ENCODE measurements at places on chromosomes 6 and 20. TPM values are rescaled to one million over a fixed set of nuclear protein-coding genes. Genes with fewer than 3 reads are reported as not detected.
A peak's percentile ranks its signal among the peaks of the same experiment; 100 is the strongest.

Gene PSORS1C2
- total RNA-seq, result not detected

GRCh38 chr6:88566746-88567534 is 396.5 kb downstream of the RNGTT start:
- no peaks in the 10 kb centered on the region for H3K36me3 ChIP-seq
- H3K4me3 ChIP-seq, result no peak overlapping the region
- no peaks in the 10 kb centered on the region for H3K4me1 ChIP-seq
- no peak overlapping the region for H3K27ac ChIP-seq
- no peak for DNase-seq

DNA sequence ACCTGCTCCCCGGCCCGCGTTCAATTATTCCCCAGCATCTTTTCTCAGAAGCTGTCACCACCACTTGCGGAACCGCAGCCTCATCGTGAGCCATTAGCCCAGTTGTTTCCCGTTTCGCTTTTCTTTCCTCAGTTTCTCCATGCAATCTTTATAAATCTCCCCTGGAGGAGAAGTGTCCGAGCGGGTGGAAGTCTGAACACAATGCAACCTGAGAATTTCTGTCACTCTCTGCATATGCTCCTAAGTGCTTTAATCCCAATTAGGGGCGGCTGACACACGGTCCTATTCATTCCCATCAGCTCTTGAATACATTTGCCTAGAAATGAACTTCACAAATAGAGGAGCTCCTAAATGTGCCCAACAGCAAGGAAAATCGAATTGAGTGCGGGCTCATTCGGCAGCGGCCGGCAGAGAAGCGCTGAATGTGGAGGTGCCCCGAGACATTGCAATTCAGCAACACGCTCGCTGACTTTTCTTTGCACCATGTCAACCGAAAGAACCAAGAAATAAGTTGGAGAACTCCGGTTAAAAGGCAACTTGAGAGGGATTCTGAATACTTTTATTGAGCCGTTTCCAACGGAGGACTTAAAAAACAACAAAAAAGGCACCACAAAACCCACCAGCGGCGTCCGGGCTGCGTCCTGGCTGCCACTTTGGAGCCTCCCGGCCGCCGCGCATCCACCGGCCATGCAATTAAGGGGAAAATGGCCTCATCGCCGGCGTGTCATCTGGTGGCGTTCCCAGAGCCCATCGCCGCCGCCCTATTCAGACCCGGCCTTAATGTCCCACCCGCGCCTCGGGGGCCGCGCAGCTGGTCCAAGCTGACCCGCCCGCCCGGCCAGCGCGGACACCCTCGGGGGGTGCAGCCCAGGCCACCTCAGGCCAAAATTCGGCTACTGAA is 3.9 kb upstream of the PRDM13 start:
- H3K4me1 ChIP-seq, result peaks cover 5% of the 10 kb centered on the region
- peak overlapping the region; percentile 78 for H3K4me3 ChIP-seq
- H3K27ac ChIP-seq, result no peak overlapping the region

DNA sequence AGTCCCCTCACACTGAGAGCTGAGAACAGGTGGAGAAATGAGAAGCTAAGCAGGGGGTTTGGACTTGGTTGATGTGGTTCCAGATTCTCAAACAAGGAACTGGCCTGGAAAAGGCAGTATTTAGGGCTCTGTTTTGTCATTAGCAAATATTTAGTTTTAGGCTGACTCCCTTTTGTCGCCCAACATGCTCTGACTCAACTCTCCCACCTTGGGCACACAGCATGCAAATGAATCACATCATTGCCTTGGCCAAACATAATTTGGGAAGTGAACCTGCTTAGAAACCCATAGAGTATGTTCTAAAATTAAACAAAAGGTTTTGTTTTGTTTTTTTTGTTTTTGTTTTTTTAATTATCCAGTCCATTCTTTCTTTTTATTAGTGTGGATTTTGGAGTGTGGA is 9.5 kb upstream of the UQCC2 start:
- H3K4me1 ChIP-seq, result peaks cover 35% of the 10 kb centered on the region
- DNase-seq, result no peak
- H3K27ac ChIP-seq, result no peak overlapping the region
- H3K4me3 ChIP-seq, result no peak overlapping the region
- no peaks in the 10 kb centered on the region for H3K36me3 ChIP-seq

DNA sequence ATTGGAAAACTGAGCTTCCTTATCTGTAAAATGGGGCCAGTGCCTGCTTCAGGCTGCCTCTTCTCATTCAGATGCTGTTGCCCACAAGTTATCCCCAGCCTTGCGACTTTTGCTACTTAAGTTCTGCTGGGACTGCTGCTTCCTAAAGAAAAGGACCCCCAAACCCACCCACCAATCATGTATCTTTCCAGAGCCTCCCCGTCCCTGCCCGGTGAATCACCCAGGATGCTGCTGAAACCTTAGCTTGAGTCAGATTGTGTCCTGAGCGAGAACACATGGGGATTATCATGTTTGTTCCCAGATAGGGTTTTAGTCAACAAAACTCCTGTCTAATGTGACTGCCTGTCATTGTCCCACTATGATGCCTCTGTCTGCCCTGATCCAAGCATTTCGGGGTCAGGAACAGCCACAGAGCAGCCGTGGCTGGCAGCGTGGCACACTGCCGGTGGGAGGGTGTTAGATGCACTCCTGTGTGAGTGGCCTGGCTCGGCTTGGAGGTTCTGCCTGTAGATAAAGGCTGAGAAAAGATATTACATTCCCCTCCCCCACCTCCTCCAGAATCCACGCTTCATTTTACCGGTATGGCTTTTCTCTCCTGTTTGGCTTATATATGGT is 79.9 kb downstream of the TOX2 start:
- H3K4me1 ChIP-seq, result no peaks in the 10 kb centered on the region
- H3K4me3 ChIP-seq, result no peak overlapping the region
- peaks cover 25% of the 10 kb centered on the region for H3K27me3 ChIP-seq
- no peak overlapping the region for H3K27ac ChIP-seq
- DNase-seq, result no peak
- H3K36me3 ChIP-seq, result no peaks in the 10 kb centered on the region

DNA sequence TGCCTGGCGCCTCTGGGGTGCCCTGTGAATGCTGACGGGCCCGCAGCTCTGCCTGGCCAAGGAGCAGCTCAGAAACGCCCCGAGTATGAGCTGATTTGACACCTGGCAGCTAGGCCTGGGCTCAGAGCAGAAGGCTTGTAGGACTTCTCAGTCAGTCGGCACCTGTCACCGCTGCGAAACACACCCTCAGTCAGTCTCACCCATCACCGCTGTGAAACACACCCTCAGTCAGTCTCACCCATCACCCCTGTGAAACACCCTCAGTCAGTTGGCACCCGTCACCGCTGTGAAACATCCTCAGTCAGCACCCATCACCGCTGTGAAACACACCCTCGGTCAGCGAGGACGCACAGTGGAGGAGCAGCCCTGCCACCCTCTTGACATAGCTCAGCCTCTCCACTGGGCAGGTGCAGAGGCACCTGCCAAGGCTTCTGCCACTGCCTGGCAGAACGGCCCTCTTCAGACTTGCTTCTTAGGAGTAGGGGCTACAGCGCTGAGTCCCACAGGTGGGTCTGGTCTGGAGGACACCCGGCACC is 109.0 kb downstream of the PSMB1 start:
- no peak overlapping the region for H3K4me3 ChIP-seq
- no peaks in the 10 kb centered on the region for H3K36me3 ChIP-seq
- DNase-seq, result peak; percentile 60
- no peak overlapping the region for H3K27ac ChIP-seq

- H3K27ac ChIP-seq, result no peak overlapping the region
- DNase-seq, result no peak
- H3K27me3 ChIP-seq, result no peaks in the 10 kb centered on the region
- H3K4me1 ChIP-seq, result peaks cover 32% of the 10 kb centered on the region
- no peaks in the 10 kb centered on the region for H3K36me3 ChIP-seq
Observed at GRCh38 chr6:44235891-44236516, 10.9 kb upstream of the HSP90AB1 start.

GRCh38 chr6:153084393-153084792 is 46.7 kb downstream of the RGS17 start:
- H3K4me1 ChIP-seq, result no peaks in the 10 kb centered on the region
- no peak for DNase-seq
- H3K36me3 ChIP-seq, result no peaks in the 10 kb centered on the region

DNA sequence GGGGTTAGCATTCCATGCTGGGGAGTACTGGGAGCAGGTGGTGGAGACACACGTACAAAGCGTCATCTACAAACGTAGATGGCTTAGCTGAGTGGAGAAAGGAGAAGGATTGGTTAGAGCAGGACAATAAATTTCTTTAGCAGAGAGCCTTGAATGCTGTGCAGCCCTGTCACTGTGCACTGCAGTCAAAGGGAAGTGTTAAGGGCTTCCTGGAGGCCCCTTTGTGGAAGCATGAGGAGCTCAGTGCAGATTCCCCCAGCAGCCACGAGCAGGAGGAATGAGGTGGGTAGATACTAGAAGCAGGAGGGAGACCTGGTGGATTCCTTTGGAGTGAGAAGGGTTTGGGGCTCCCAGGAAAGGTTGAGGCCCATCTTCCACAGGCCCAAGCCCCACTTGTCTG is 6.1 kb upstream of the TREML4 start:
- no peaks in the 10 kb centered on the region for H3K36me3 ChIP-seq
- no peak overlapping the region for H3K27ac ChIP-seq

- peaks cover 8% of the 10 kb centered on the region for H3K4me1 ChIP-seq
- no peaks in the 10 kb centered on the region for H3K27me3 ChIP-seq
- H3K27ac ChIP-seq, result no peak overlapping the region
- H3K4me3 ChIP-seq, result no peak overlapping the region
- H3K36me3 ChIP-seq, result no peaks in the 10 kb centered on the region
Observed at GRCh38 chr6:125120054-125120590, 33.5 kb upstream of the TPD52L1 start.

- H3K36me3 ChIP-seq, result no peaks in the 10 kb centered on the region
- H3K27me3 ChIP-seq, result peaks cover 7% of the 10 kb centered on the region
- peak overlapping the region; percentile 55 for H3K27ac ChIP-seq
- peak; percentile 78 for DNase-seq
- peak overlapping the region; percentile 84 for H3K4me3 ChIP-seq
Observed at GRCh38 chr20:33443006-33443511, 504 bp downstream of the SNTA1 start.

DNA sequence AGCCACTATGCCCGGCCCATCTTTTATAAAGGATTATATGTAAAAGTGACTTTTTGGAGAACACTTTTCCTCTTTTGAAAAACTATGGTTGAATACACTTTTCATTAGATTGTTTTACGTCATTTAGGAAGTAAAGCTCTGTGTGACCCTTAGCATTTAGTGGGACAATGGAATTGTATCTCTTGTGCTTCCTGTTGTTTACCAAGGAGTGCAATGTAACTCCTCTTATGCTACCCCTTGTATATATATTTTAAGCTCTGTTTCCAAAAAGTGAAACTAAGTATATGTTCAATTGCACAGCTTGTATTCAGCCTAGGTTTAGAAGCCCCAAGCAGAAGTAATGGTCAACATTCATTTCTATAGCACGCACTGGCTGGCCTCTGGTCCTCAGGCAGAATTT is 183.1 kb upstream of the CITED2 start:
- H3K36me3 ChIP-seq, result no peaks in the 10 kb centered on the region
- no peak overlapping the region for H3K4me3 ChIP-seq
- no peaks in the 10 kb centered on the region for H3K27me3 ChIP-seq
- no peak overlapping the region for H3K27ac ChIP-seq

GRCh38 chr6:43759136-43759906 is 10.7 kb upstream of the VEGFA start:
- peaks cover 24% of the 10 kb centered on the region for H3K4me1 ChIP-seq
- no peak overlapping the region for H3K4me3 ChIP-seq
- no peaks in the 10 kb centered on the region for H3K36me3 ChIP-seq
- no peak for DNase-seq
- peaks cover 10% of the 10 kb centered on the region for H3K27me3 ChIP-seq
- peak overlapping the region; percentile 0 for H3K27ac ChIP-seq

DNA sequence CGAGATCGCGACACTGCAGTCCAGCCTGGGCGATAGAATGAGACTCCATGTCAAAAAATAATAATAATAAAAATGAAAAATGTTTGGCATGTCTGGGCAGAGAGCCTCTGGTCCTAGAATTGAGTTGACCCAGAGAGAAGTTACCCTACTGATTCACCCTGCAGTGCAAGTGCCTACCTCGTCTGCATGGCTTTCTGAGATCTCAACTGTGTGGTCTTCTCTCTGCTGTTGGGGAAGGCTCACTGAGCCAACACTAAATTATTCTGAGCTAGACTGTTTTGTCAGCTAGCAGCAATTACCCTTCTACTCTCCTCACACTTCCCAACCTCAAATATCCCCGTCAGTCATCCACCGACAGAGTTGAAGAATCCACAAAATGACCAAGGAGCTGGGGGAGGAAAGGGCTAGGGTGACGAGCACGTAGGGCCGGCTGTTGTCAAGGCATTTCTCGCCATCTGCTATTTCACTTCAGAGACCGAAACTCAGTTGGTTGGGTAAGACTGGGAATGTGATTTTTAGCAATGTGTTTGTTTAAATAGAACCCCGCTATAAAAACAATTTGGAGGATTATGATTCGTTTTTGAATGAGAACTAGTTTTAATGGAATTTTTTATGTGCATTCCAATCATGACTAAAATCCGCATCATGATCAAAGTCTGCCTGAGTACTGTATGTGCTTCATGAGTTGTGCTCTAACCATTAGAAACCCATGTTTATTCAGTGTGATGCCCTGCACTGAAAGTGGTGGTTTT is 9.4 kb downstream of the MAS1 start:
- H3K36me3 ChIP-seq, result no peaks in the 10 kb centered on the region
- H3K27me3 ChIP-seq, result no peaks in the 10 kb centered on the region
- no peak for DNase-seq
- no peak overlapping the region for H3K4me3 ChIP-seq
- H3K4me1 ChIP-seq, result no peaks in the 10 kb centered on the region
- no peak overlapping the region for H3K27ac ChIP-seq

DNA sequence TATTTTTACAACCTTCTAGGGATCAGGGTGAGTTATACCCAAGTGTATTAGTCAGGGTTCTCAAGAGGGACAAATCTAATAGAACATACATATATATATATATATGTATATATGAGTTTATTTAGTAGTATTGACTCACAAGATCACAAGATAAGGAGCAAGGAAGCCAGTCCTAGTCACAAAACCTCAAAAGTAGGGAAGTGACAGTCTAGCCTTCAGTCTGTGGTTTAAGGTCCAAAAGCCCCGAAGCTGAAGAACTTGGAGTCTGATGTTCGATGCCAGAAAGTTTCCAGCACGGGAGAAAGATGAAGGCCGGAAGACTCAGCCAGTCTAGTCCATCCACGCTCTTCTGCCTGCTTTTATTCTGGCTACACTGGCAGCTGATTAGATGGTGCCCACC is 632.7 kb upstream of the AGPAT4 start:
- no peak for DNase-seq
- no peak overlapping the region for H3K27ac ChIP-seq
- no peaks in the 10 kb centered on the region for H3K4me1 ChIP-seq
- no peaks in the 10 kb centered on the region for H3K36me3 ChIP-seq
- H3K27me3 ChIP-seq, result no peaks in the 10 kb centered on the region
- no peak overlapping the region for H3K4me3 ChIP-seq

GRCh38 chr6:23713211-23713610 is 412.8 kb upstream of the NRSN1 start:
- H3K36me3 ChIP-seq, result no peaks in the 10 kb centered on the region
- no peak overlapping the region for H3K4me3 ChIP-seq

GRCh38 chr20:13770141-13770540 is 14.6 kb downstream of the ESF1 start:
- H3K36me3 ChIP-seq, result peaks cover 42% of the 10 kb centered on the region
- DNase-seq, result no peak
- H3K4me3 ChIP-seq, result no peak overlapping the region
- H3K27me3 ChIP-seq, result no peaks in the 10 kb centered on the region

- H3K27ac ChIP-seq, result no peak overlapping the region
- DNase-seq, result no peak
- H3K27me3 ChIP-seq, result peaks cover 3% of the 10 kb centered on the region
- no peak overlapping the region for H3K4me3 ChIP-seq
Observed at GRCh38 chr6:104541411-104541810, 318.3 kb downstream of the HACE1 start.

Data from type B pancreatic cell (in vitro differentiated cells).